NCI-H1105 treated with DMSO at 0.1 percent for 48 hours (cell line): ENCODE measurements at places on chromosomes 3 and 15.

DNA sequence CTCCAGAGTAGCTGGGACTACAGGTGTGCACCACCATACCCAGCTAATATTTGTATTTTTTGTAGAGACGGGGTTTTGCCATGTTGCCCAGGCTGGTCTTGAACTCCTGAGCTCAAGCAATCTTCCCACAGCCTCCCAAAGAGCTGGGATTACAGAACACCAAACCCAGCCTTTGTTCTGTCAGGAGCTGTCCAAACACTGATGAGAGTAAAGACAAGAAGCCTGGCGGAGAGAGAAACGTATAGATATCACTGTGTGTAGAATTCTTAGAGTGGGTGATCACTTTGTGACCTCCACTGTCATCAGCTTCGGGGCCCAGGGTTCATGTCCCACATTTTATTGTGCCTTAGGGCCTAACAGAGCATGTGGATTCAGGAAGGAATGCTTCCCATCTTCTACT, 159.5 kb downstream of the SNRK start:
- no peak for DNase-seq

GRCh38 chr15:101489237-101489598, 289 bp downstream of the PCSK6 start:
- DNase-seq = peak; percentile 32

- DNase-seq = no peak
These were observed 33.1 kb downstream of the NBEAL2 start for GRCh38 chr3:47012342-47013230.

- no peak for DNase-seq
These were observed 75.8 kb downstream of the CNTN3 start for GRCh38 chr3:74538669-74539068.

DNA sequence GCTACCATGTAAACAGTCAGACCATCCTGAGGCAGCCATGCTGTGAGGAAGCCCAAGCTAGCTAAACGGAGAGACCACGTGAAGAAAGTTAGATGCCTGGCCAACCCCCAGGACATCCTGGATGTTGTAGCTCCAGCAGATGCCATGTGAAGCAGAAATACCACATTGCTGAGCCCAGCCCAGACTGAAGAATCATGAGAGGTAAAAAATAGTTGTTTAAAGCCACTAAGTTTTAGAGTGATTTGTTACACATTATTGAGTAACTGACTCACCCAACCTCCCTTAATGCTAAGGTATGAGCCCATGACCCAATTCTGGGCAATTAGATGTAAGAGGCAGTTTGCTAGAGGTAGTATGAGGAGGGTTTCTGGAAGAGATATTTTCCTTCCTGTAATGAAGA, 200.5 kb downstream of the THRB start:
- no peak for DNase-seq

- DNase-seq = no peak
These were observed 75.5 kb downstream of the LRRFIP2 start for GRCh38 chr3:37098884-37099283.

DNA sequence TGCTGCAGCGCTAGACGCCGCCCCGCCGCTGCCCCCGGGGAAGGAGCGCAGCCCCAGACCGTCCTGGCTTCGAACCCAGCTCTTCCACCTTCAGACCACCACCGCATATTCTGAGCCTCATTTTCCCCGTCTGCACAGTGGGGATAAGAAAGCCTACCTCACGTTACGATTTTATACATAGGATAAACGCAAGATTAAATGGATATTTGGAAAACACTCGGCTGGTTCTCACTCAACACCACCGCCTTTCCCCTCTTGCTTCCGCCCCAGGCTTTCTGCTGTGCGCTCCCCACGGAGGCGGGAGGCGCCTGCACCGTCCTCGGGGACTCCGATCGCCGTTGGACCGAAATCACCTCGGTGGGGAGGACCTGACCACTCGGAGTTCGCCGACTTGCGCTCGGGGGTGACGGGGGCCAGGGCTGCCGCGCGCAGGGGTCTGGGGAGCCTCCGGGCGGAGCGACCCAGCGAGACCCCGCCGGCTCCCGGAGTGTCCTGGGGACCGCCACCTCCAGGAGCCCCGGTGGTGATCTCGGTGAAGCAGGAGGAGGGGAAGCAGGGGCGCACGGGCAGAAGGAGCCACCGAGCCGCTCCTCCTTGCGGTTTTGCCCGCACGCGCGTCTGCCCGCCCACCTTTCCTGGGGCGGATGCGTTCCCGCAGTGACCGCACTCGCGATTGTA, 4.0 kb downstream of the FBXL22 start:
- peak; percentile 43 for DNase-seq

GRCh38 chr3:24502690-24503089, 8.0 kb upstream of the THRB start:
- DNase-seq = no peak

DNA sequence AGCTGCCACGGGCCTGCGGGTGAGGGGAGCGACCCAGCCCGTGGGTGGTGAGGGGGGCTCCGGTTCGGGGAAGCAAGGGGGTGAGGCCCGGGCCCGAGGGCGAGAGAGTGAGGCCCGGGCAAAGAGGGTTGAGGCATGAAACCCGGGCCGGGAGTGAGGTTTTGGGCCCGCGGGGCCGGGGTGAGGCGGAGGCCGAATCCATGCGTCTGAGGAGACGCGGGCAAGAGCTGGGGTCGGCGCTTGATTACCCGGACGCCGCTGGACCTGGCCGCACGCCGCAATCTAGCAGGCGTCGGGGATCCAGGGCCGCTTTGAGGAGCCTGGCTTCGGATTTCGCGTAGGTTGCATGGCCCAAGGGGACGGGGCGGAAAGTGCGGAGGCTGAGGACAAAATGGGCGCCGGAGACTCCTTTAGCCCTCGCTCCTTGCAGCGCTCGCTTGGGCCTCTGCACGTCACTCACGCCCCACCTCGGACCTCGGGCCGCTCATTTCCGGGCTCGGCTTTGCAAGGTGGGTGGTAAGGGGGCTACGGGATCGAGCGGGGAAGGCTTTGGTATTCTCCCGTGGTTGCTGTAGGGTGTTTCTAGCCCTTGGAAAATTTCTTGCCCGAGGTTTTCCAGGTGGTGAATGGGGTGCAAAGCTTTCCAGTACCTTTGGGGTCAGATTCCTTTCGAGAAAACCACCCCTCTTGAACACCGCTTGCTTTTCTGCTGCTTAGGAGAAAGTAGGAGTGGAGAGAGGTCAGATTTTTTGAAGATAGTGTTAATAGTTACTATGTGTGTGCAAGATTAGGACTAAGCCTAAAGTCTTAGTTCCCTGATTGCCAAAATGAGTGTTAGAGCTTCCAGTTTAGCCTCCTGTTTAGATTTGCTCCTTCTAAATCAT, 827 bp downstream of the SLC25A36 start:
- peak; percentile 58 for DNase-seq

- DNase-seq = no peak
These were observed 52.3 kb downstream of the TRAK1 start for GRCh38 chr3:42143440-42143839.

DNA sequence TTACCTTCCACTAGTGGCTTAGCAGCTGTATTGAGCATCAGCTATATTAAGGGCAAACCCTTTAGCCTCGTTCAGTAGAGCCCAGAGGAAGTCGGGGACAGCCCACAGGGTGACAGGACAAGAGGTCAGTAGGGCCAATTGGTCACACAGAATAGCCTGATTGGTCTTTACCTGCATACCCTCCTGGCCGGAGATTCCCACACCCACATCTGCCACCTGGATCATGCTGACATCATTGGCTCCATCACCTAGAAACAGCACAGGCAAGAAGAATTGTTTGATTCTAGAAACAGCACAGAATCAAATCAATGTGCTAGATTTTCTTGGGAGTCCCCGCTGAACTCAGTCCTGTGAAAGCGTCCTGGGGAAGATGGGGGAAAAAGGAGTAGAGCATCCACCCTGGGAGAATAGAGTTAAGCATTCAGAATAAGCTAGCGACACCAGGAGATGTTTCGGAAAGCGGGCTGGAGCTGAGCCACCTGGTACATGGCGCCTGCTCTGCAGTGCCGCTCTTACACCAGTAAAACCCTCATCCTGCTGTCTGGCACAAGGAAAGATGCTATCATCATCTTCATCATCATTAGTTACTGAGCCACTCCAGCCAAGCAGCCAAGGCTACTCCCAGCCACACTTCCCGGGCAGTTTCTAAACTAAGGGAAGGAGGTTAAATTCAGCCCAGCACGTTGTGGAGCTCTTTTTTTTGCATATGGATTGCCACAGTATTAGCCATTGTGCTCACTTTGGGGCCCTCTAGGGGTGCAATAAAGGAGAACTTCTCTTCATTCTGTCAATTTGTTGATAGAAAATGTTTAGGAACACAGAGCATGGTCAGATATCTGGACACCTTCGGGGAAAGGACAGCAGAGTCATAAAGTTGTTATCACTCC, 171.3 kb downstream of the ATP10A start:
- DNase-seq = no peak

DNA sequence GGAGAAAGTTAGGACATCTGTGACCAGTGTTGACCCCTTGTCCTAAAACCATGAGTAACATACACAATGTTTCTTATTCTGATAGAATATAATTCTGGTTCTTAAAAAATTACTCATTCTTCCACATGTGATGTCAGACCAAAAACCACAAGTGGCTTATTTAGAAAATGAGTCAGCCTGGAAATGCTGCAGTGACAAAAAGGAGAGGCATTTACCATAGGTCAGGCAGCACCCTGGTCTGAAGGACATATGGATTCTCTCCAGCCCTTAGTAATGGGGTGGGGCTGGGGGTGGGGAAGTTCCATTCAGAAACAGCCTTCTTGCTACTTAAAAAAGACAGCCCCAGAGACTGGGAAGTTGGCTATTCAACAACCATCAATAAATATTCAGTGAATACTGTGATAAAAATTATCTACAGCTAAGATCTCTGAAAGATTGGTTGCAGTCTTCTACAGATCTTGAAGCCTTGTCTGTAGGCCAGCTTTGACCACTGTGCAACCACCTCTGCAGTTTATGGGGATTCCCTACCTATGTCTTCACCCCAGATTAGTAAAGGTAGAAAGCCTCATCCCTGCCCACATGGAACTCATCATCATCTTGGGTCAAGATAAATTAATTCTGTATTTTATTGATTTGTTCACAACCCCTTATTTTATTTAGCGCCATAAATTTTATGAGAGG, 34.9 kb upstream of the TIMP4 start:
- no peak for DNase-seq
